Left ventricle myocardium inferior (tissue), 1 donor: ENCODE measurements at places on chromosomes 13 and 19. TPM values are rescaled to one million over a fixed set of nuclear protein-coding genes. Genes with fewer than 3 reads are reported as not detected.

ZNF724 gene
- 1.9 TPM for total RNA-seq

DNA sequence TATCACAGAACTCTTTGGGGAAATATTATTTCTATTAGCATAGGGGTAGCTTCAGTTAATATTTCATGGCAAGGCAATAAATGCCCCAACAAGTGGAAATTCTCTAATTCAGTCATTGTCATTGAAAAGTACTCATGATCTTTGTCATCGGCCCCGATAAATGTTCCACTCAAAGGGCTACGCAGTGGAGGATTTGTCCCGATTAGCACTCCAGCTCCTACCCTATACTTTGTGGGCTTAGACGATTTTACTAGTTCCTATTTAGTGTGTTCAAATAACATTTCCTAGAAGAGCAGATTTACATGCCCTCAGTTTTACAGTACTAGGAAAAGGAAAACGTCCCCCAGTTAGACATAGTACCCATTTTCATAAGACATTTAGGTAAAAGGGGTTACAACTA lies 38.0 kb upstream of the ATP12A start:
- no peaks in the 10 kb centered on the region for H3K36me3 ChIP-seq
- peaks cover 22% of the 10 kb centered on the region for H3K27me3 ChIP-seq
- H3K4me1 ChIP-seq, result no peaks in the 10 kb centered on the region
- H3K4me3 ChIP-seq, result no peak overlapping the region
- H3K27ac ChIP-seq, result no peak overlapping the region
- DNase-seq, result no peak

- no peak for DNase-seq
- peaks cover 6% of the 10 kb centered on the region for H3K4me1 ChIP-seq
- no peak overlapping the region for H3K4me3 ChIP-seq
- H3K27ac ChIP-seq, result no peak overlapping the region
- H3K27me3 ChIP-seq, result no peaks in the 10 kb centered on the region
Measured at GRCh38 chr13:45527699-45528462, 63.1 kb downstream of the COG3 start.

ZNF573 gene
- total RNA-seq, result 9.8 TPM

CPB2 gene
- total RNA-seq, result not detected

DNA sequence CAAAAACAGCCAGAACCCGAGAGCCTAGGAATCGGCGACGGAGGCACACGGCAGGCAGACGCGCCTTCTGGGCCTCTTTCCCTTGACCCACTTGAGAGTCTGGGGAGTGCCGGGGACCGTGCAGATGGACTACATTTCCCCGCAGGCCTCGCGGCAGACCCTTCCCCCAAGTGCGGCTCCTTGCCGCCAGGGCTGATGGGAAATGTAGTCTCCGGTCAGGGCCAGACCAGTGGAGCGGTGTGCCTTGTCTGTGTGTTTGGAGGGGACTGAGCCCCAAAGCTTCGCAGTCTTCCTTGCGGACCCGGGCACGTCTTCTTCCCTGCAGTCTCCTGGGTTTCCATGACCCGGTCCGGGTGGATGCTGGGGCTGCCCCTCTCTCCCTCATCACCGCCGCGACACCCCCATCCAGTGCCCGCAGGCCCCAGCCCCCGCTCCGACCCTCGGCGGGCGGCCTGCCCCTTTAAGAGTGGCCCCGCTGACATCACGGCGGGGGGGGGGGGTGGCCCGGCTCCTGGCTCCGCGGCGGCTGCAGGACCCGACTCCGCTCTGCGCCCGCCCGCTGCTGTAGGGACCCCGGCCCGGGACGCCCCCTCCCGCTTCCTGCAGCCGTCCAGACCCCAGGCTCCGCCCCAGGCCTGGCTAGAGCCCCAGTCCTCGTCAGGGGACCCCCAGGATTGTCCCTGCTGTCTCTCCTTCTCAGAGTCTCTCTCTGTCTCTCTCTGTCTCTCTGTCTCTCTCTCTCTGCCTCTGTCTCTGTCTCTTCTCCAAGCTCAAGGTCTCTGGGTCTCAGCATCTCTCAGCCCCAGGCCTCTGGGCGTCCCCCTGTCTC lies 758 bp upstream of the CACNG7 start:
- DNase-seq, result no peak
- no peaks in the 10 kb centered on the region for H3K36me3 ChIP-seq
- no peak overlapping the region for H3K27ac ChIP-seq
- H3K27me3 ChIP-seq, result peaks cover 96% of the 10 kb centered on the region
- peaks cover 17% of the 10 kb centered on the region for H3K4me1 ChIP-seq
- H3K4me3 ChIP-seq, result peak overlapping the region; percentile 34
